ENCODE measurements at places on chromosomes 16 and 17.

DNA sequence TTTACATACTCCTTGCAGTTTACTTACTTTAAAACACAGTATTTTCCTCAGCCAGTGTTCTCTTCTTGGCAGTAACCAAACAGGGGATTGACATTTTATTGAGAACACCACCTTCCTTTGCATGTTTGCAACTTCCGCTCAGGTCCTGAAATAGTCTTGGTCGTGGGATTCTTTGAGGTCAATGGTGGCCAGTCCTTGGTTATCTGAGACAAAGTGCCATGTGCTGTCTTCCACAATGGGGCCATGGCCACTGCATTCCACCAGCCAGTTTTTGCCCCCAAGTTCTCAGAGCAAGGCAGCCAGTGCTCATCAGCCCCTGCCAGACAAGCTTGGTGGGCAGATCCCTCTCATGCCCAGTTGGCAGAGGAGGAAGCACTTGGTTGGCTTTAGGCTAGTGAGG is 22.9 kb downstream of the CMTM4 start:
- DNase-seq, result no peak

DNA sequence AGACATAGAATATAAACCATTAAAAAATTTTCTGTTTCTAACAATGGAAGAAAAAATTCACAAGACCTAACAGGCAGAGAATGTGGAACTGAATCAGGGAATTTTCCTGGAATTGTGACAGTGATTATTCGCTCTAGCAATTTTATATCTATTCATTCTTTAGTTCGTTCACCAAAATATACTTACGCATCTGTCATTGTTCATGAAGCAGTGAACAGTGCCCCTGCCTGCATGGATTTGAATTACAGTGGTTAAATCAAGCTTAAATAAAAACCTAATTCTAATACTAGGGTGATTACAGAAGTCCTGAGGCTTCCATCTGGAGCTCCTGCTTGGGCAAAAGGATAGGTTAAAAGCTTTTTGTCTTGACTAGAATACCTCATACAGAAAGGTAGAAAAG is 48.6 kb downstream of the ABCA8 start:
- DNase-seq, result no peak

DNA sequence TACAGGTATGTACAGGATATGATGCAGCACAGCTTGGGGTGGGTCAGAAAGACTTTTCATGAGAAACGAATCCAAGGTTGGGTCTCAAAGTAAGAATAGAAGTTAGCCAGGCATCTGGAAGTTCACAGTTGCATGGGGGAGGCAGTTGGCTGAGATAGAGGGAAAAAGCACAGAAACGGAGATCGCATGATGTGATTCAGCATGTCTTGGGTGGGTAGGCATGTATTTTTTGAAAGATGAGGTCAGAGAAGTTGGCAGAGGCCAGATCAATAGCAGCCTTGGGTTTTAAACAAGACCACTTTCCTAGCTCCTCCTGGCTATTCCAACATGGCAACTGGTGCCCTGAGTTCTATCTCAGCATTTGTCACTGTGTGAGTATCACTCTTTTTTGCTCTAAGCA is 67.2 kb downstream of the PCTP start:
- no peak for DNase-seq

DNA sequence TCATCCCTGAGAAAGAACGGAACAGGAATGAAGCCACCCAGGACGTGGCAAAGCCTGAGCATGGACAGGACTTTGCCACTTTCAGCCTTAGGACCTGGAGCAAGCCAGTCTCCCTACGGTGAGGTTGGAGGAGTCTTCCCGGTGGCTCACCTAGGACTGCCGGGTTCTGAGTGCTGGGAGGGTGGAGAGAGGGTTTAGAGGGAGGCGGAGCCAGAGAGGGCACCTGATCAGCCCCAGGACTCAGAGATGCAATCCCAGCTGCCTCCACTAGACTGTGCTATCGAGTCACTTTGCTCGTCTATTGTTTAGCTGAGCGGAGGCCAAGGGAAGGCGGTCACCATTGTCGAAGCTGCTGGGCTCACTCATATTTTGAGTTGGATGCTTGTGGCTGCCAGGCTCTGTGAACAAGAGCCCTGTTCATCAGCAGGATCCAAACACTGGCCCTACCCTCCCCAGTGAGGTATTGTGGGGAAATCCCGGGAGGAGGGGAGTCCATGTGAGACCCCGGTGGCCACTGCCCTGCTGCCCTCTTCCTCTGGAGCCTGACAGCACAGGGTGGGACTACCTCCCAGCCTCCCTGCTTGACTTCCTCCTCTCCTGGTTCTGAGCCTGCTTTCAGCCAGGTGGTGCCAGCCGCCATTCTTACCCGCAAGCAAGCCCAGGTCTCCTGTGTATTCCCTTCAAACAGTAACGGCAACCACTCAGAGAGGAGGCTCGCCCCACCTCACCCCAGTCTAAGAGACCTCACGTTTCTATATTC is 7.0 kb downstream of the KRT14 start:
- DNase-seq, result peak; percentile 52

DNA sequence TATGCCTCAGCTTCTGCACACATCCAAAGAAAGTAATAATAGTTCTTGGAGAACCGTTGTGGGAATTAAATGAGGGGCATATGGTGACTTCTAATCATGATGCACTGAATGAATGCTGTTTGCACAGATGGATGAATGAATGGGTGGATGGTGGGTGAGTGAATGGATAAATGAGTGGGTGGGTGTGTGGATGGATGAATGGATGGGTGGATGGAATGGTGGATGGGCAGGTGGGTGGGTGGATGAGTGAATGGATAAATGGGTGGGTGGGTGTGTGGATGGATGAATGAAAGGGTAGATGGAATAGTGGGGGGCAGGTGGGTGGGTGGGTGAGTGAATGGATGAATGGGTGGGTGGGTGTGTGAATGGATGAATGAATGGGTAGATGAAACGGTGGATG is 44.9 kb upstream of the FOXF1 start:
- no peak for DNase-seq

- DNase-seq, result no peak
Measured at GRCh38 chr16:4233431-4233830, 8.4 kb downstream of the SRL start.

DNA sequence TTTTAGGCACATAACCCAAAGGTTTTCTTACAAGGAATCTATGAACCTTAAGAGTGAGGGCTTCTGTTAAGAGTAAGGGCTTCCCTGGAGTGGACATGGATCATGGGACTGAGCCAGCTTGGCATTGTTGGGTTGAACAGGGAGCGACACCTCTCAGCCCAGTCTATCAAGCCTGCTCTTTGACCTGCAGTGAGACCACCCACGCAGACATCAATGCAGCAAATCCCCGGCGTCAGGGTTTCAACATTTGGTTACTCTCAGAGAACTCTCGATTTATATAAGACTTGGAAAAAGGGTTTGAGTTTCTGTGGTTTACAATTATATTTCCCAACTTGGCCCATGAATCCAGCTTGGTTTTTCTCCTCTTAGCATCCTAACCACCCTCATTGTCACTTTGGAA is 299.9 kb downstream of the WWOX start:
- no peak for DNase-seq

GRCh38 chr16:17773698-17774101 is 302.9 kb upstream of the XYLT1 start:
- DNase-seq, result no peak

DNA sequence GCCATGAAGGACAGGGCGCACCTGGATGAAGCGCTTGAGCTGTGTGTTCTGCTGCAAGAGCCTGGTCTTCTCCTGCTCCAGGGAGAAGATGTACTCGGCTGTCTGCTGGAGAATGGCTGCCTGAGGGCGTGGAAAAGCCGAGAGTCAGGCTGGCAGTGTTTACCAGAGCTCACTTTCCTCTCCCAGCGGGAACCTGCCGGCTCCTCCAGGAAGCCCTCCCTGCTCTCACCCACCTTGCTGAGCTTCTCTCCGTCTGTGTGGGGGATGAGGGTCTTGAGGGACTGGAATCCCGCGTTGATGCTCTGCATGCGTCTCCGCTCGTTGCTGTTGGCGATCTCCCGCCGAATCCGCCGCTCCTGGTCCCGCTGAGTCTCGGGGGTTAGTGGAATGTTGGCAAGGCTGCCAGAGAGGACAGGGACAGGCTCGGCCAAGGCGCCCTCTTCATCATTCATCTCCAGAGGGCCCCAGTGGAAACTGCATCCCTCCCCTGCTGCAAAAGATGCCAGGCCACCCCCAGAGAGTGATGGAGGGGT is 10.5 kb downstream of the TFAP4 start:
- DNase-seq, result no peak

- DNase-seq, result no peak
Measured at GRCh38 chr16:4344983-4345835, 5.9 kb downstream of the PAM16 start.

DNA sequence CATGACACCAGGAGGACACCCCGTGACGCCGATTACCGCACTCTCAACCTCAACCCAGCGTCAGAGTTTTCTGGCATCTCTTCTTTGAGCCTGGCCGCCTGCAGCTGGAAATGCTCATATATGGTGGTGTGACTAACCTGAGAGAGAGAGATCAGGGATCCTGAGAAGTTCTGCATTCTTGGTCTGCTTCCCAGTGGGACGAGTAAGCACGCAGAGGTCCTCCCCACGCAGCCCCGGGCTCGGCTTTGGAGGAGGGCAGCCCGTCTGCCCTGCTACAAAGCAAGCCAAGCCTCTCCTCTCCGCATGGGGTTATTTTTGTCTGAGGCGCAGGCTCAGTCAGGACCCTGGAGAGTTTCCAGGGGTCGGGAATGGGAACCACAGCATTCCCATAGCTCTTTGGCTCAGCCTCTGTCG is 16.5 kb downstream of the CRISPLD2 start:
- DNase-seq, result no peak

DNA sequence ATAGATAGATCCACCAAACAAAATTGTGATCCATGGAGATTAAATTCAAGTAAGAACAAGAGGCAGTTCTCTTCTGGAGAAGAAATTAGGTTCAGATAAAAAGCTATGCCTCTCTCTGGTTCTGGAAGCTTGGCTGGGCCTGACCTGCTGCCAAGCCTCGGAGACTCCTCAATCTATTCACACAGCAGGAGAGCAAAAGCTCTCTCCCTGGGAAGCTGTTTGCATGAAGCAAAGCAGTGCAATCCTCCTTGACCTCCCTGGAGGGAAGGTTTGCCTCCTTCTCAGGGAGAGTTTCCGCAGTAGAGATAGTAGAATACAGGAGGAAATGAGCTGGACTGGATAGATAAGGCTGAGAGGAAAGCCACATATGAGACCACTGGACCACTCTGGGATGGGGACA is 78.1 kb upstream of the GNAO1 start:
- DNase-seq, result no peak

GRCh38 chr16:77637940-77638339 is 84.4 kb upstream of the NUDT7 start:
- no peak for DNase-seq

All from stimulated activated naive CD4-positive, alpha-beta T cell treated with Interleukin-2 at 50 U/mL for 16 hours (primary cell).